ENCODE measurements at places on chromosomes 1 and 21.

- H3K27me3 ChIP-seq = no peaks in the 10 kb centered on the region
- H3K36me3 ChIP-seq = peaks cover 34% of the 10 kb centered on the region
- peaks cover 32% of the 10 kb centered on the region for H3K4me1 ChIP-seq
- H3K4me3 ChIP-seq = no peak overlapping the region
- no peak for DNase-seq
These were observed 17.4 kb downstream of the CNST start for GRCh38 chr1:246583448-246584185.

GRCh38 chr1:224747578-224747977 lies 131.5 kb downstream of the CNIH3 start:
- H3K27me3 ChIP-seq = peaks cover 10% of the 10 kb centered on the region
- peaks cover 24% of the 10 kb centered on the region for H3K4me1 ChIP-seq
- no peak overlapping the region for H3K4me3 ChIP-seq
- no peak for DNase-seq
- H3K36me3 ChIP-seq = no peaks in the 10 kb centered on the region

DNA sequence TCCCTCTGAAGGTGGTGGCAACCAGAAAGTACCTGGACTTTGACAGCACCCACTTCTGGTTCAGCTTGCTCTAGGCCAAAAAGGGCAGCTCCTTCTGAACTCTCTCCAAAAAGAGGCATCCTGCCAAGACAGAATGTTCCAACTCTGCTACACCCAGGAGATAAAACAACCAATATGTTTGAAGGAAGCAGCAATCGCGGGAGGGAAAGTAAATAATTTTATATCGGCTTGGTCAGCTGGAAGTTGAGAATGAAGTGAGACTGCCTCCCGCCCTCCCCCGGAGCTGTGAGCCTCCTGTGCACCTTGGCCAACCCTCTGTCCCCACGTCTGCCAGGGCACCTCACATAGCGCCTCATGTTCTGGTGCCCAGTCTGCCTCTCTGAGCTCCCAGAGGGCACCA lies 130.3 kb upstream of the ATP1A1 start:
- H3K4me3 ChIP-seq = no peak overlapping the region
- no peak for DNase-seq
- H3K27ac ChIP-seq = no peak overlapping the region
- no peaks in the 10 kb centered on the region for H3K36me3 ChIP-seq

GRCh38 chr1:89221341-89221740 lies 22.6 kb upstream of the GBP4 start:
- no peak overlapping the region for H3K4me3 ChIP-seq
- peaks cover 21% of the 10 kb centered on the region for H3K36me3 ChIP-seq
- no peaks in the 10 kb centered on the region for H3K4me1 ChIP-seq
- no peak for DNase-seq

GRCh38 chr1:158728510-158729225 lies 8.1 kb upstream of the OR6K3 start:
- H3K27me3 ChIP-seq = peaks cover 11% of the 10 kb centered on the region
- no peak overlapping the region for H3K4me3 ChIP-seq
- no peaks in the 10 kb centered on the region for H3K36me3 ChIP-seq
- H3K4me1 ChIP-seq = no peaks in the 10 kb centered on the region
- no peak overlapping the region for H3K27ac ChIP-seq

DNA sequence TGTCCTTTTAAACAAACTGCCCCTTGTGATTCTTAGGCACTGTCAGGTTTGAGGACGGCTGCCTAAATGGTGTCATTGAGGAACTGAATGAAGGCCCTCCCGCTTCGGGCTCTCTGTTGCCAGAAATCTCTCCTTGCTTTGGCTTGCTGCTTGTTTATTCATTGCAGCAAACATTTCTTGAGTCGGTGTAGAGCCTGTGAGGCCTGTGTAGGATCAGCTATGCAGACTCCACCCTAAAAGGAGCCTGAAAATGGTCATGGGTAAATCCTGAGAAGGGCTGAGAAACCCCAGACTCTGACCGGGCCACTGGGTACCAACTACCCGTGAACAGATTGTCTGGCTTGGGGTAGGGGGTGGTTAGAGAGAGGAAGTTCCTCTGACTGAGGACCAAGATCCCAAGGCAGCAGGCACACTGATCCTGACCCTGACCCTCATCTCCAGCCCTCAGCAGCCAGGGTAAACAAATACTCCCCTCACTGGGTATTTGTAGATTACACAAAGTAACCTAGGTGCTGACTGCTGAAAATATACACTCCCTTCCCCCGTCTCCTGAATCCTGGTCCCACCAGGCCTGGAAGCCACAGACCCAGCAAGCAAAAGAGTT lies 3.1 kb downstream of the IL6R start:
- peaks cover 78% of the 10 kb centered on the region for H3K4me1 ChIP-seq
- no peak for DNase-seq
- H3K36me3 ChIP-seq = peaks cover 4% of the 10 kb centered on the region
- peaks cover 18% of the 10 kb centered on the region for H3K27me3 ChIP-seq
- H3K27ac ChIP-seq = peak overlapping the region; percentile 88

DNA sequence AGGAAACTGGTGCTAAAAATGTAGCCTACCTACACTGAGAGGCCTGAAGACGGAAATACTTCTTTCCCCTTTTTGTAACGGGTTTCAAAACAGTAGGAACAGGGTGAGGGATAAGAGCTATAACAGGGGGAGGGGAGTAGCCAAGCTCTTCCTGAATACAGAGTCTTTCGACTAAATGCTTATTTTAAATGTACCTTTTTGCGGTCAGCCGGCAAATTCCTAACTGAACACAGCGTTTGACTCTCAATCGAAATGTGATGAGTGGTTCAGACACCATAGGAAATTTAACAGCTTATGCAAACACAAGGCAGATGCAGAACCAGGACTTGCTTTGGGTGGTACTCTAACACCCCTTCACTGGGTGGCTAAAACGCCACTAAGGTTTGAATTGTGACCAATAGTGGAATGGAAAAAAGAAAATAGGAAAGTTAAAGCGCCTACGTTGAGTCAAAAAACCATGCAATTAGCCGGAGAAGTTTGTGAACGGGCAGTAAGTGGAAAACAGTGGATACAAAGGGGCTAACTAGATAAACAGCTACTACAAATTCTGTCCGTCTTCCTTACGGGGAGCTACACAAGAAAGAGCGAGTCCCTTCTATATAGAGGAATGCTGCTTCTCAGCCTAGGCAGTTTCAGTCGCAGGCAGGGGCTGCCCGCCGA lies 1.7 kb downstream of the EGLN1 start:
- peaks cover 43% of the 10 kb centered on the region for H3K36me3 ChIP-seq
- peaks cover 57% of the 10 kb centered on the region for H3K4me1 ChIP-seq
- DNase-seq = no peak
- H3K27me3 ChIP-seq = peaks cover 4% of the 10 kb centered on the region
- H3K27ac ChIP-seq = peak overlapping the region; percentile 93

GRCh38 chr1:19456968-19457441 lies 28.3 kb downstream of the CAPZB start:
- H3K4me3 ChIP-seq = no peak overlapping the region
- H3K27ac ChIP-seq = no peak overlapping the region
- H3K4me1 ChIP-seq = peaks cover 90% of the 10 kb centered on the region
- H3K27me3 ChIP-seq = no peaks in the 10 kb centered on the region
- peaks cover 49% of the 10 kb centered on the region for H3K36me3 ChIP-seq
- no peak for DNase-seq

DNA sequence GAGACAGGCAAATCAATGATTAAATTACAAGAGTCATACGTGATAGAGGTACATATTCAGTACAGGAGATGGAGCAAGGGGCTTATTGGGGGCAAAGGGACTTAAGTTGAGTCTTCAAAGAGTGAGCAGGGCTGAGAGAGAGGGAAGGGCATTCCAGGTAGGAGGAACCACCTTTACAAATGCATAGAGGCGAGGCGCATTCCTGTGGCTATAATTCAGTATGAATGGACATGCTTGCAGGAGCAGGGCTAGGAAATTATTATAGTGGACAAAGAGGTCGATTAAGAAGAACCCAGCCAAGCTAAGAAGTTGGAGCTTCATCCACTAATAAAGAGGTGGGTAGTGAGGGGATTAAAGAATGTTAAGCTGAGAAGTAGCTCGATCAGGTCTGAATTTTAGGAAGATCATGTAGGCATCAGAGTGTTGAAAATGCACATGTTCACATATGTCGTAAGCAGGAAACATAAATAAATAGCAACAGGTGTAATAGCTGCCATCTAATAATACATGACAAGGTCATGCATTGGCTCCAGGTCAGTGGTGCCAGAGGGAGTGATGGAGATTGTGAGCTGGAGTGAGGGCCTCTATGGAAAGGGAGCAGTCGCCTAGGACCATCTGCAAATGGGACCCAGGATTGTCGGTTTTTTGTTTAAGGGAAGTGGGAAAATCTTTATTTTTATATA lies 12.0 kb upstream of the HNRNPU start:
- no peak overlapping the region for H3K4me3 ChIP-seq
- no peak for DNase-seq
- no peaks in the 10 kb centered on the region for H3K27me3 ChIP-seq
- no peaks in the 10 kb centered on the region for H3K4me1 ChIP-seq
- no peak overlapping the region for H3K27ac ChIP-seq

- H3K36me3 ChIP-seq = no peaks in the 10 kb centered on the region
- H3K27me3 ChIP-seq = peaks cover 57% of the 10 kb centered on the region
- no peak for DNase-seq
These were observed 429 bp downstream of the FCGR2A start for GRCh38 chr1:161505686-161506085.

GRCh38 chr1:222090103-222090502 lies 348.2 kb upstream of the DUSP10 start:
- H3K27me3 ChIP-seq = peaks cover 4% of the 10 kb centered on the region
- H3K27ac ChIP-seq = no peak overlapping the region

GRCh38 chr1:161805399-161806197 lies 39.5 kb downstream of the ATF6 start:
- peaks cover 47% of the 10 kb centered on the region for H3K36me3 ChIP-seq
- no peaks in the 10 kb centered on the region for H3K27me3 ChIP-seq
- H3K4me3 ChIP-seq = no peak overlapping the region
- no peak overlapping the region for H3K27ac ChIP-seq
- H3K4me1 ChIP-seq = no peaks in the 10 kb centered on the region

GRCh38 chr1:91400133-91400725 lies 4.4 kb downstream of the HFM1 start:
- no peaks in the 10 kb centered on the region for H3K36me3 ChIP-seq
- H3K4me3 ChIP-seq = no peak overlapping the region
- no peak for DNase-seq
- peaks cover 6% of the 10 kb centered on the region for H3K4me1 ChIP-seq
- peaks cover 32% of the 10 kb centered on the region for H3K27me3 ChIP-seq
